ENCODE measurements at places on chromosomes 4 and X. TPM values are rescaled to one million over a fixed set of nuclear protein-coding genes. Genes with fewer than 3 reads are reported as not detected.

- H3K27ac ChIP-seq: peak overlapping the region; percentile 11
- peaks cover 6% of the 10 kb centered on the region for H3K4me1 ChIP-seq
- peaks cover 16% of the 10 kb centered on the region for H3K36me3 ChIP-seq
- DNase-seq: no peak
Measured at GRCh38 chr4:185318679-185319078, 77.0 kb downstream of the LRP2BP start.

DNA sequence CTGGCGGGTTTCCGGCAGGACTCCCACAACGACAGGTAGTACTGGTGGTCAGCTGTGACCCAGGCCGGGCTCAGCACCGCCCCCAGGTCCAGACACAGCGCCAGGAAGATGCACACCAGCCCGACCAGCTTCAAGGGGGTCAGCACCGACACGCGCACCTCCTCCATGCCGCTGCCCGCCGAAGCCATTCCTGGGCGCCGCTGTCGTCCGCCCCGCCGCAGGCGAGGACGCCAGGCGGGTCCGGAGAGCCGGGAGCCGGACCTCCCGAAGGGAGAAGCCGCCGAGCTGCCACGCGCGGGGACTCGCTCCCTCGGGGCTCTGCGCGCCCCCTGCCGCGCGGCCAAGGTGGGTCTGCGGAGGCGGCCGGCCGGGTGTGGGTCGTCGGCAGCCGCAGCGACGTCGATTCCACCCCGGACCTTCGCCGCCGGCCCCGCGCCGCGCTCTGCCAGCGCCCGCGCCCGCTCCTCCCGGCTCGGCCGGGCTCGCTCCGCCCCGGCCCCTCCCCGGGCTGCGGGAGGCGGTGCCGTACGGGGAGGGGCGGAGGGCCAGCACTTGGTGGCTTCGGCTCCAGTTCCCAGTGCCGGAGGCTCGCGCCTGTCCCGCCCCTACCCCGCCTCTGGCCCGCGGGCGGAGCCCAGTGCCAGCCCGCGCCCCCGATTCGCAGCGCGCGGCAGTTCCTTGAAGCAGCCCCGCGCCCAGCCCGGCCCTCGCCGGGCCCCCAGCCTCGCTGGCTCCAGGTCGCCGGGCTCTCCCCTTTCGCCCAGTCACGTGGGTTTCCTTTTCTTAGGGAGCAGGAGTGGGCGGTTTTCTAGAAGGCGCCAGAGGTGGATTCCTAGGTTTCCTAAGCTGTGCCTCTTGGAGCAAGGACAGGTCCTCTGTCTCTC is at the start of gene TMEM47:
Gene TMEM47, minus strand, starts transcription at position 444 of the 884 bp plus-strand sequence. Its CDS starts 256 bp downstream, at position 188.
- peak within 1 kb of the TSS; percentile 56 for H3K4me3 ChIP-seq
- H3K27me3 ChIP-seq: peaks cover 38% of the 10 kb centered on the region

The KIT gene
- 0.79 TPM for polyA plus RNA-seq

DNA sequence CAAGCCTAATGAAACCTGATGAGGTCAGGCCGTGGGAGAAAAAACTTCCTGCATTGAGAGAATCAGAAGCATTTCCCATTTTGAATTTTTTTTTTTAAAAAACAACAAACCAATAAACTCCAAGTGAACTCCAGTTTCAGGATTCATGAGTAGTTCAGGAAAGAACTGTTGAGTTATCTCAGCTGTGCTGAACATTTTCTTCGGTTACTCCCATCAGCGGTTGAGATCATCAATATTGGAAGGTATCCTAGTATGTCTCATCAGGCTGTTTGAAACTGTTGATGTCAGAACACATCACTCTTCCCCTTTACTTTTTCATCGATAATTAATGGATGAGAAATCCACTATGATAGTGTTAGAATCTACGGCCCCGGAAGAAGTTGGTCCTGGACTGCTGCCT is 82.4 kb upstream of the ADGRG2 start:
- H3K27me3 ChIP-seq: no peaks in the 10 kb centered on the region
- H3K4me3 ChIP-seq: no peak overlapping the region
- no peaks in the 10 kb centered on the region for H3K4me1 ChIP-seq
- H3K27ac ChIP-seq: no peak overlapping the region
- DNase-seq: no peak
- H3K36me3 ChIP-seq: no peaks in the 10 kb centered on the region

DNA sequence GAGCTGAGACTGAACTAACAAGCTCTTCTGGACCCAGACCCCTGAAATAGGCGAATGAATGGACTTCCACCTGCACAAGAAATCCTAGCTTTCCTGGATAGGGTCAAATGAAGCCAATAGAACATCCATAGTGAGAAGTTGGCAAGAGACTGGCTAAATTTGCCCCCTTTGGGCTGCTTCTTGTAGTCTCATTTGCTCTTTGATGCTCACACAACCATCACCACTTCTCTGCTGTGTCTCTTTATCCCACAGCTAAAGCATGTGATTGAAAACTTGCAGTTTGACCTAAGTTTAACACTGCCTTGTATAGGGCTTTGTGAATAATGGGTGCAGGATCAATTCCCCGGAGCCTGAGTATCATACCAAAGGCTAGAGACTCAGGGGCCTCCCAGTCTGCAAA is 38.2 kb downstream of the NLGN3 start:
- no peaks in the 10 kb centered on the region for H3K27me3 ChIP-seq

GRCh38 chrX:23704673-23705206 is 37.4 kb downstream of the PRDX4 start:
- H3K4me3 ChIP-seq: no peak overlapping the region
- no peak for DNase-seq
- no peaks in the 10 kb centered on the region for H3K4me1 ChIP-seq
- no peak overlapping the region for H3K27ac ChIP-seq
- peaks cover 25% of the 10 kb centered on the region for H3K36me3 ChIP-seq
